ENCODE measurements at places on chromosomes 12 and 14.
A peak's percentile ranks its signal among the peaks of the same experiment; 100 is the strongest.

GRCh38 chr12:14442221-14442881, 76.9 kb downstream of the ATF7IP start:
- no peak for DNase-seq

DNA sequence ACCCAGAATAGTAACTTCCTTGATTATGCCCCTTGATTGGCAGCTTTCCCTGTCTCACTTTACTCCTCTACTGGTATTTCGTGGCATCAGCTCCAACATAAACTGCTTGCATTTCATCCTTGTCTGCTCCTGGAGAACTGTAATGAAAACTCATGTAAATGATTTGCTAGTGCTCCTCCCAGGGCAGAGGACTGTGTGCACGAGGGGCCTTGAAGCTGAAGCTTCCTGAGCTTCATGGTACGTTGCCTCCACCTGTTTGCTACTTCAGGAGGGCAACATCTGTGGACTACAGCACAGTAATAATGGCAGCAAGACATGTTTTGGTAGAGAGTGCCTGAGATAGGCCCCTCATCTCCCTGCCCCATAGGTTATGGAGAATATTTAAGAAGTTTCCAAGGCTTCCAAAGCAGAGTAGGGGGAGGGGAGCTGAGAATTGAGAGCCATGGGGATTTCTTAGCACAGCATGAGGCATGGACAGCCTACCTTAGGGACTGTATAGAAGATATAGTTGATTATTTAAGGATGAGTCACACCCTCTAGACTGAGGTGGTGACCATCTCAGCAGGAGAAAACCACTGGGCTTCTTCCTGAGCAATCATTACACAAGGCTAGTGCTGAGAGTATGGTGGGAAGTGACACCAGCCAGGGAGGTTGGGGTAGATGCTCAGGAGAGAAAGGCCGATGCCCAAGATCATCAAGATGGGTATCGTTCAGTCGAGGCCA, 29.5 kb downstream of the CCDC198 start:
- peak; percentile 3 for DNase-seq

DNA sequence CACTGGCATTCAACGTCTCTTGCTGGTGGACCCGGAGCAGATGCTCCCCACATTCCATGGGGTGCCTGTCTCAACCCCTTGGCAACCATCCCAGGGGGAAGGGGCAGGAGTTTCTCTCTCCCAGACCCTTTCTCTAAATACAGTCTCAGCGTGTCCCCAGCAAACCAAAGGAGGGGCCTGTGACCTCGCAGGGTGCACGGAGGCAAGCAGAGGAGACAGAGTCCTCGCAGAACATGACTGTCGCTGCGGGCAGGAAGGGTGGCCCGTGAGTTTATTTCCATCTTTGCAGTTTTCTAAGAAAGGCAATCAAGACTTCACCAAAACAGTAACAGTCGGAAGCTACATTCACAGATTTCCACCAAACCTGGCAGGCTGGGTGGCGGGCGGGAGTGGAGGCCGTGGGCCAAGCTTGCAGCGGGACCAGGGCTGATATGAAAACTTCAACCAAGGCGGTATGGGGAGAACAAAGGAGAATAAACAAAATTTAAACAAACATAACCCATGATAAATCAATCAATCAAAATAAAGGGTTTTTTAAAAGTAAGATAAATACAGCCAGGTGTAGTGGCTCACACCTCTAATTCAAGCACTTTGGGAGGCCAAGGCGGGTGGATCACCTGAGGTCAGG, 18.6 kb downstream of the BRF1 start:
- DNase-seq = no peak

DNA sequence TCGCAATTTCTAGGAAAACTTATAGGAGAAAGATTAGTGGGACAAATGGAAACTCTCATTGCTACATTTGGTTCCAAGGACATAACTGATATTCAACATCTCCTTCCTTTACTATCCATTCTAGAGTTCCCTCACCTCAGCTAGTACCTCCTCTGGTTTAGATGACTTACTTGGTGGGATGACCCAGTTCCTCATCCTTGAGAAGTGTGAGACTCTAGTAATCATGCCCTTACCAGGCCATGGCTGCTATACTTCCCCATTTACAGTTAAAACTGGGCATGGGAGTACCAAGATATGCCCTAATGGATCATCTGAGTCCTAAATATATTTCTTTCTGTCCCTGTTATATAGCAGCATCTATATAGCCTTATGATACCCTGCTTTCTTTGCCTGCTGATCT, 58.1 kb downstream of the IFT81 start:
- no peak for DNase-seq

DNA sequence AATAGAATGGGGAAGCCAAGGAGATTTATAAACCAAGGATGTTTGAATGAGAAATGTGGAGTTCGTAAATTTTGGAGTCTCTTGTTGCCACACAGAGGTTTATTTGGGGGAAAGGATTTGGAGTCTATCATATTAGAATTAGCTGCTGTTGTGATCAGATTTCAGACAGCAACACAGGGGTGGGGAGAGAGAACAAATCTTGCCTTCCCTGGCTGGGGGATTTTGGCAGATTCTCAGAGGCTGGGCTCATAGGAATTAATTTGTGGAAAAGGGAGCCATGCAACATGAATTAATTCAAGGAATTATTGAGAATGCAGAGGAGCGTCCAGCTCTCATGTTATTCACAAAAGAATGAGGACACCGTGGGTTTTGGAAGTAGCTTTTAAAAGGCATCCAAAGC, 73.9 kb upstream of the PRMT8 start:
- no peak for DNase-seq
